ENCODE measurements at places on chromosomes 4 and X.

GRCh38 chrX:130118441-130119311 is 8.4 kb upstream of the ELF4 start:
- DNase-seq: peak; percentile 86

- DNase-seq: no peak
Measured at GRCh38 chr4:126572264-126572663, 1060.5 kb upstream of the INTU start.

DNA sequence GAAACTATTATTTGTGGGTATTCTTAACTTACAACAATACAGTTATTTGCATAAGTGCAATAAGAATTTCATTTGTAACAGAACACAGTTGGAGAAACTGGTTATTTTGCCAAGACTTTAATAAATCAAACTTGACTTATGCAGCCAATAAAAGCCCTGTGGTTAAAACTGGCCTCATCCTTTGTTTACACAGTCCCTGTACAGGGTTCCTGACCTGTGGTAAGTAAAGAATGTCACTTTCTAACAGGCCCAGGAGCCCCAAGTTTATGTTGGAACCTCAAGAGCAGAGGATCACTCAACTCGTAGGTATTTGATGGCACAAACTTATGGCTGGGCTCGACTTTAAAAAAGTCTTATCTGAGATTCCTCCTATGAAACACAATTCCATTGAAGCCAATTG is 88.6 kb upstream of the PTCHD1 start:
- DNase-seq: peak; percentile 6

GRCh38 chr4:87745064-87745807 is 54.1 kb upstream of the IBSP start:
- DNase-seq: no peak

DNA sequence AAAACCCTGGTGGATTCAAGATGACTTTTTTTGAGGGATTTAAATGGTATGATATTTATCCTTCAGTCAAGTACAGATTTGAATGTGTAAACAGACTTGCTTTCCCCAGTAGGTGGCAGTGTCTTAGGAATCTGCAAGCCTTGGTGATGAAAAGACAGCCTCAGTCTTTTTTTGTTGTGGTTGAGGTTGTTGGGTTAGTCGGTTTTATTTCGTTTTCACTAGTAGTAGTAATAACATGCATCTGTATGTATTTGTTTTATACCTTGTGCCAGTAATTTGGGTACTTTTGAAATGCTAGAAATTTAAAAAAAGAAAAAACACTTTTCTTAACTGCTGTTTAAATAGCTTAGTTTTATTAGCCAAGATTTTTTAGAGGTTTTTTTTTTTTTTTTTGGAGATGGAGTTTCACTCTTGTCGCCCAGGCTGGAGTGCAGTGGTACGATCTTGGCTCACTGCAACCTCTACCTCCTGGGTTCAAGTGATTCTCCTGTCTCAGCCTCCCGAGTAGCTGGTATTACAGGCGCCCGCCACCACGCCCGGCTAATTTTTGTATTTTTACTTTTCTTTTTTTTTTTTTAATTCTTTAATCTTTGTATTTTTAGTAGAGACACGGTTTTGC is 39.2 kb downstream of the COPS4 start:
- peak; percentile 81 for DNase-seq

- no peak for DNase-seq
Measured at GRCh38 chr4:70844180-70844579, 4.5 kb upstream of the GRSF1 start.

GRCh38 chrX:19744231-19744630 is 143.2 kb downstream of the SH3KBP1 start:
- no peak for DNase-seq

DNA sequence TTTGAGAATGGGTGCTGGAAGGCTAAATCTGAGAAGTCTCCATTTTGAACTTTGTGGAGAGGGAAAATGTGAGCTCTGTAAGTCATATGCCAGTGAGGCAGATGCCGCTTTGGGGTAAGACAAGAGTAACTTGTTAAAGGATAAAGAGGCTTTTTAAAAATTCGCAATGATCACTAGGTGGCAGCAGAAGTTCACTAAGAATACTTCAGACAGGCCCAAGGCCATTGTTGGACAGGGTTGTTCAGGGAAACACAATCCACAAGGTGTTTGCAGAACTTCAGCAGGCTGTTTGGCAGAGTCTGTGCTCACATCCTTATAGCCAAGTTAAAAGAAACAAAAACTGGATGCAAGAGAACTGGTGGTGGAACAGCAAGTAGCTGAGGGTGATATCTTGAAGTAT is 13.7 kb upstream of the PIGA start:
- DNase-seq: peak; percentile 59

GRCh38 chr4:146401274-146401673 is 120.5 kb downstream of the SLC10A7 start:
- DNase-seq: peak; percentile 35

DNA sequence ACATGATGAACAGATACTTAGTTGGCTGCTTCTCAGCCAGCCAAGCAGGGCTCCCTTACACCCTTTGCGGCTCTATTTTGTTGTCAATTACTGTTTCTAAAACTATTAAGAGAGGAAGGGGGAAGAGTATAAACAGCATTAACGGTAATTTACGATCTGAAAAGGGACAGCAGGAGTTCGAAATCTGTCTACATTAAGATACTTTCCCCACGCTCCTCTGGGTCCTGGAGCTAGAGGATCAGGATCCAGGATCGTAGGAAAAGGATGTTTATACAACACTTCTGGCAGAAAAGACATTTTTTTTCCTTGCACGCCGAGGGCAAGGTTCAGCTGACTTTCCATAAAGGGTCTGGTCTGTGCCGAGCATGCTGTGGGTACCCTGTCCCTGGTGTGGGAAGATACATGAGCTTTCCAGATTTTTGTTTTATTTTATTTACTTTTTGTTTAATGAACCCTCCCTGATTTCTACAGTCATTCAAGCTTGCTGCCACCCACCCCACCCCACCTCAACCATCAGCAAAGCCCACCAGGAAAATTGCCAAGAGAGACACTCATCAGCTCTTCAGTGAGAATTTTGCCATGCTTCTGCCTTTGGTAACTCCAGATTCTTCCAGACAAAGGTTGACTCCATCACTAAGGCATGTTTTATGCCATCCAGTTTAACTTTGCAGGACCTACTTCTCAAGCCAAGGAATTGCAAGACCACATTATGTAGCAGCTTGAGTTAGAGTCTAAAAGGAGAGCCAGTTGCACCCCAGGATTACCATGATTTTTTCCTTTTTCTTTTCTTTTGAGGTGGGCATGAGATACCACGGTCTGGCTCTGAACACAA is 188.1 kb downstream of the QDPR start:
- peak; percentile 46 for DNase-seq

DNA sequence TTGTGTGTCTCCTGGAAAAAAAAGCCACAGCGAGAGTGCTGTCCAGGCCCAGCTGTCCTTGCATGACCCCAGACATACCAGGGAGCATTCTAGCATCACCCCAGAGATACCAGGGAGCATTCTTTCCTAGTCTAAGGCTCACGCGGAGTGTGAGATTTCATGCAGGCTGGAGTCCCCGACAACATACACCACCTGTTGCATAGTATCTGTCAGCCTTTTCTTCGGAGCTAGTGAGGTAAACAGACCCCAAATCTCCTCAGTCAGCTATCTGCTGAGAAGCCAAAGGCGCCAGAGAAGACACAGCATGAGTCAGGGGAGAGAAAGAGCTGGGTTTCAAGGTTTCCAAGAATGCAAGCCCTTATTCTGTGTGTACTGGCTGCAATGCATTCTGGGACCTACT is 23.1 kb upstream of the ZXDA start:
- no peak for DNase-seq

- peak; percentile 61 for DNase-seq
Measured at GRCh38 chrX:14027511-14028019, 2.1 kb downstream of the GEMIN8 start.

DNA sequence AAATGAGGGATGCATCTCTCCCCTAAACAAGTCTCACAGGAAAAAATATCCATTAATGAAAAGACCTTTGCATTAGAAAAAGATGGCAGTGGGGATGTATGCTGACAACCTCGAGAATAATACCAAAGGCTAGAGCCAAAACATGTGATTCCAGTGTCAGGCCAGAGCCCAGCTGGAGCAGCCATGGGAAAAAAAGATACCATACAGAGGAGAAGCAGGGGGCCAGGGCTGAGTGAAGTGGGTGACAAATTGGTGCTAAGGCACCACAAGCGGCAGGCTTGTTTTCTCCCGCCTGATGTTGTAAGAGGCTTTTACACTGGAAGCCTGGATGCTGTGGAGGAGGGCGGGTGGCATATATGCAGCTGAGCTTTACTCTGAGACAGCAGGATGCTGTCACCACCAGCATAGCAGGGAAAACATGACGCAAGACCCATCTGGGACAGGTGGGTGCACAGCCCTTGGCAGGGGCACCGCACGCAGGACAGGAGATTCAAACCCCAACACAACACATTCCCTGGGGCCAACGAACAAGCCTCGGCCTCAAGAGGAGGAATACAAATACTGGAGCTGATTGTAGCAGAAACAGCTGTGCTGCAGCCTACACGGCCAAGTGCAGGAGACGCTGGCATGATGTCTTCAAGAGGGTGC is 91.9 kb downstream of the TSPAN5 start:
- peak; percentile 30 for DNase-seq

GRCh38 chrX:133676344-133677122 is 261.2 kb upstream of the GPC4 start:
- no peak for DNase-seq

GRCh38 chrX:103549916-103550315 is 30.6 kb upstream of the RAB40A start:
- DNase-seq: no peak

- no peak for DNase-seq
Measured at GRCh38 chrX:120236687-120237479, 13.7 kb upstream of the ZBTB33 start.

- no peak for DNase-seq
Measured at GRCh38 chr4:174429701-174430410, 92.4 kb downstream of the HPGD start.

DNA sequence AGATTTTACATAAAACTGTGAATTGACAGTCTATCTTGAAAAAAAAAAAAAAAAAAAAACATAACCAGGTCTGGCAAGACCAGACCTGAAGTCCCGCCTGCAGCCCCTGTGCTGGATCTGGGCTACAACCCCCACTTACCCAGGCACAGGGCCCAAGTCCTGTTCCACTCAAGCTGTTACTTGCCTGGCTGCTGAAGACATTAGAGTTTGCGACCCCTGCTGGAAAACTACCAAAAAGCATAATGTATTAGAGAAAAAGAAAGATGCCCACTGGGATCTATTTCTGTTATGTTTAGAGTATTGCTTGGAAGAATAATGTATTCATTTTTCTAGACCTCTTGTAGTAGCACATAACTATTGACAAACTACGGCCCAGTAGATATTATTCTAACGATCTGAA is 4.7 kb downstream of the HS3ST1 start:
- peak; percentile 39 for DNase-seq

DNA sequence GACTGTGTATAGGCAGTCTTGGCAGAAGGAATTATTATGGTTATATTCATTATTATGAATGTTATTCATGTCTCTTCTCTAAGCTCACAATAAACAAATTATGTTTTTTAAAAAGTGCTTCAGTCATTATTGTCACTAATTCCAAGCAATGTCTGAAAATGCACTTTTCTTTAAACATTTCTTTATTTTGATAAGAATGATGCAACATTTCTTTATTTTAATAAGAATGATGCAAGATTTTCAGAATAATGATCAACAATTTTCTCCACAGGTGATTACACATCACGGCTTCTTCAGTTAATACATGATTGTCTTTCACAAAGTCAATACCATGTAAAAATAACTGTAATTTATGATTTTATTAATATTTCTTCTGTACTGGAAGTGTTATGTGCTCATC is 22.7 kb downstream of the MAGEA4 start:
- no peak for DNase-seq

DNA sequence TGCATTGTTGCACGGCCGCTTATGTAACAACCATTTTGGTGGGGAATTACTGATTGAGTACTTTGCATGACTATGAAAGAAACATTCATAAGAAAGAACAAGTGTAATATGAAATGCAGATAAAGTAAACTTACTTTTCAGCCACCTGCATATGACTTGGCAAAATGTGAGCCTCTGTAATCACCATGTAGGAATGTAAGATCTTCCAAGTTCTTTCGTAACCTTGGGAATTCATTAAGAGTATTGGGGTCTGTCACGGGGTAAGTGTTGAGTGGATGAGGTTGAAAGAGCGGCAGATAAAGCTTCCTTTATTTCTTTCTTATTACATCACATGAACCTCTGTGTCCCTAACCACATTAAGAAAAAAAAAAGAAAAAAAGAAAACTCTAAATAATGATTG is 348.5 kb upstream of the NR3C2 start:
- DNase-seq: peak; percentile 70

DNA sequence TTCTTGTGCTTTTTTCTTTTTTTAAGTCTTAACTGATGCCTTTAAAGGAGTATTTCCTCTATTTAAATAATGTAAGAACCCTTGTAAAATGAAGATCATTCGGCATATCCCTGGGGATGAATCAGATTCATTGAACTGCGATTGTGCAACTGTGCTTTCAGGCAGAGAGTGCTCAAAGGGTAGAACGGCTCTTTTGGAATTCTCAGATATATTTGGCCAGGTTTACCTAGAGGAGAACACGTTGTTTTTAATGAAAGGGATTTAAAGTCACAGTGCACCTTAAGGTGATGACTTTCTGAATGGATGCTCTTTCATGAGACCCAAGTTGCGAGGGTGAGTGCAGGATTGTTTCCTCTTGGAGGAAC is 51.6 kb upstream of the ELOVL6 start:
- peak; percentile 25 for DNase-seq

DNA sequence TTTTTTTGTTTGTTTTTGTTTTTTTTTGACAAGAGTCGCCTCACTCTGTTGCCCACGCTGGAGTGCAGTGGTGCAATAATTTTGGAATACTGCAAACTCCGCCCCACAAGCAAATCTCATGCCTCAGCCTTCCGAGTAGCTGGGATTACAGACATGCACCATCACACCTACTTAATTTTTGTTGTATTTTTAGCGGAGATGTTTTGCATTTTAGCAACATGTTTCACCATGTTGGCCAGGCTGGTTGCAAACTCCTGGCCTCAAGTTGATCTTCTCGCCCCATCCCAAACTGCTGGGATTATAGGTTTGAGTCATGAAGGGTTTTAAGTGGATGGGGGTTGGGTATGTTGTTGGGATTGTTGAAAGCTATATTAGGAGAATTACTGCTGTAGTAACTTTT is 270.9 kb upstream of the LCORL start:
- no peak for DNase-seq

GRCh38 chrX:119273420-119274192 is 37.5 kb downstream of the PGRMC1 start:
- DNase-seq: peak; percentile 66

GRCh38 chr4:117324851-117325491 is 239.6 kb upstream of the TRAM1L1 start:
- DNase-seq: peak; percentile 88

- DNase-seq: no peak
Measured at GRCh38 chr4:152668338-152668964, 11.3 kb downstream of the TMEM154 start.

DNA sequence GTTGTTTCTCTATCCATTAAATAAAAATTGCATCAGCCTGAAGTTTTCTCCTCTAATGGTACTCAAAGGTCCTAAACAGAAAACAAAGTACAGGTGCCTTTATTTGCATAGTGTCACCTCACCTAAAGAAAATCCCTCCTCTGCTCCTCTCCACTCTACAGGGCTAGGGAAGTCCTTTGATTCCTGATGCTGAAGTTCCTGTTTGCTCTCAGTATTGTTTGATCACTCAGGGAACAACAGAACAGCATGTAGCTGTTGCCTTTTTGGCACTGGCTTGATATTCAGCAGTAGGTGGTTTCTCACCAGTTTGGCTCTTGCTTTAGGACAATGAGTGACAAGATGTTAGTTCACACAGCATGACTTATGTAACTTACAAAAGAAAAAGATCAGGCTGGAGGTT is 156.2 kb upstream of the SLC7A11 start:
- DNase-seq: no peak

GRCh38 chr4:14313757-14314156 is 686.2 kb upstream of the BOD1L1 start:
- no peak for DNase-seq

- no peak for DNase-seq
Measured at GRCh38 chr4:143254491-143255226, 69.9 kb downstream of the USP38 start.

Data from fibroblast of upper back skin (primary cell).